ENCODE measurements at places on chromosomes 7 and 10. TPM values are rescaled to one million over a fixed set of nuclear protein-coding genes. Genes with fewer than 3 reads are reported as not detected.

The TRIM74 gene
- 0.23 TPM for total RNA-seq

The SPDYE2 gene
- not detected for total RNA-seq

- DNase-seq = no peak
Observed at GRCh38 chr7:88480896-88481295, 174.2 kb upstream of the STEAP4 start.

GRCh38 chr10:97321032-97321803 lies 2.1 kb downstream of the FRAT1 start:
- no peak for DNase-seq

The EPHA1 gene
- total RNA-seq = 46.4 TPM

- DNase-seq = peak; percentile 59
Observed at GRCh38 chr7:99928994-99929729, at the start of gene GJC3. Gene GJC3, minus strand, starts transcription at chr7:99929620. Its CDS starts 0 bp downstream, at chr7:99929620.

GRCh38 chr7:68610701-68611100 lies 987.6 kb upstream of the AUTS2 start:
- DNase-seq = no peak

DNA sequence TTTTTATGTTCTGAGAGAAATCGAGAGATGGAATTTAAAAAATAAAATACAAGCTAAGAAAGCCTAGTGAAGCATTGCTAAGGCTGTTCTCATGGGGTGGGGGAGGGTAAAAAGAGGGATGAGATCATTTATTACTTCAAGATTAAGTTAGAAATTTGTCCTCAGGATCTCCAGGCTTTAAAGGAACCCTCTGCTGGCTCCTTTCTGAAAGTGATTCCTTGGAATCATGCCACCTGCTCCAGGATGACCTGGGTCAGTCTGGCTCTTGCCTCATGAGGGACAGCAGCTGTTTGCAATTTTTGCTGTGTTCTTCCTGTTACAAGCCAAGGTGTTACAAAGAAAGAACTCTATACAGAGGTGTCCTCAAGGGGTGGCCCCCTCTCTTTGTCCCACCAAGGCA lies 69.8 kb downstream of the CDK1 start:
- peak; percentile 43 for DNase-seq

DNA sequence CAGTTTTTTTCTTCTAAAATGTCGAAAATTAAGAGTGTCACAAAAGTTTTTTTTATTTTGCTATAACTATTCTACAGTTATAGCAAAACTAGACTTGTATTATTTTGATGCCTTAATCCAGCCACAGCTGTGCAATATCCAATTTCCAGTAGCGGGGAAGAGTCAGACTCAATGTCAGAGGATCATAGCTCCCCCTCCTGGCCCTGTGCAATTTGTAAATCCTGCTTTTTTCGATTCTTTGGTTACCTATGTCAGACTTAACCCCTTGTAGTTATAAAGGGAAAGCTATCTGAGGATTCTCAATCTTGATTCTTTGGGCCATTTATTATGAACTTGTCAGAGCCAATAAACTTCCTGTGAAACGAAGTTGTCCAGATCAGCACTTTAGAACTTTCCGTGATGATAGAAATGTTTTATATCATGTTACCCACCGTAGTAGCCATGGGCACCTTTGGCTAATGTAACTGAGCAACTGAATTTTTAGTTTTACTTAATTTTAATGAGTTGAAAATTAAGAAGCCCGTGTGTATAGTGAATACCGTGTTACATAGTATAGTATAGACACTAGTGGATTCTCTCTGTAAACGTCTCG lies 87.7 kb upstream of the PRKCQ start:
- peak; percentile 43 for DNase-seq

The GPER1 gene
- total RNA-seq = 4.9 TPM

DNA sequence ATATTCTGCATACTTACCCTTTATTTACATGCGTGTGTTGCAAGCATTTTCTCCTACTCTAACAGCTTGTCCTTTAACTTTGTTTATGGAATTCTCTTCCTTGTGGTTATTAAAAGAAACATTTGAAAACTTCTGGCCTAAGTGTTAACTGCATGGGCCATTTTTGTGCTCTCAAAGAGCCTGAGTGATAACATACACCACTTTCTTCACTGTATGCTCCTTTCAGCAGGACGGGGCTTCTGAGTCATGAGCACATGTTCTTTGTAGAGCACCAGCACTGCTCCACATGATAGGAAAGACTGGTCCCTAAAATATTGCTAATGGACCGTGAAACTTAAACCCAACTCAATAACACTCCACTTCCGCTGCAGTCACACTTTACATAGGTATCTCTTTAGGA lies 1093.6 kb upstream of the GHITM start:
- DNase-seq = no peak

The SYNPO2L gene
- total RNA-seq = not detected

DNA sequence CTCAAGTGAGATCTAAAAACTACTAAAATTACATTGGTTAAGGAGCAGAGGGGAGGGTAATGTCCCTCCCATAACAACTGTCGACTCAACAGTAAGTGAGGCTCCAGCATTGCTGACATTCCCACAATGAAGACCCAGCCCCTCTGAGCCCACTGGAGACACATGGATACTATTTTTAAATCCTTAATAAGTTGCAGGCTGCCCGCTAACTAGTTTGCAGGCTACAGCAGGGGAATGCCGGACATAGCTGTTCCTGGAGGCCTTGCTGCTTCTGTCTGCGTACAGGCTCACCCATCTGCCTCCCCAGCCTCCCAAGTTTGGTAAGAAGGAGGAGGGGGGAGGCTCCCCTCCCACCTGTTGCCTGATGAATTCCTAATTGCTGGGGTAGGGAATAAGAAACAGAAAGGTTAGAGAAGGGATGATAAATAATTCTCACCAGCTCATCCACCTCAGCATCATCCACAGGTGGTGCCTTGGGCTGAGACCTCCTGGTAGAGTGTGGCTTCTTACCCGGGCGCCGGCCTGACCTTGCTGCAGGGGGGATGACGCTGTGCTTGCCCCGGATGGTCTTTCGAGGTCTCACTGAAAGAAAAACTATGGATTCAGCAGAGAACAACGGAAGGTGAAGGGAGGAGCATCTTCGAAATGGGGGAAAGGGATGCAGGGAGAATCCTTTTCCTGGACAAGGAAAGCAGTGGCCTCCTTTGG lies 10.1 kb downstream of the FZD9 start:
- DNase-seq = no peak

GRCh38 chr7:134444961-134445315 lies 14.0 kb downstream of the AKR1B1 start:
- DNase-seq = no peak

The ABCA13 gene
- total RNA-seq = 1.8 TPM

DNA sequence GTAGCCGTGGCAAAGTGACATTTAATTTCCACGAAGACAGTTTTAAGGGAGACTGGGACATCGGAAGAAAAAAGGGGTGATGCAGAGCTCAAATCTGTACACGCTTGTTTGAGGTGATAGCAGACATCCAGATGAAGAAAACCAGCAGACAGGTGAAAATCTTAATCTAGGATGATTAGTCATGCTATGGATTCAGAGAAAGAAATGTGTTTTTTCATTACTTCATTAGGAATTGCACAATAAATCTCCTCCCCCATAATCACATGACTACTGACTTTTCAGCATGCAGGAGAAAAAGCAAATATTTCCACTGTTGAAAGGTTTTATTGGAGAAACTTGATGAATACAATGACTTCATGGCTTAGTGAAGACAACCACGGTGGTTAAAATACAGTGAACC lies 2.5 kb downstream of the NUDT5 start:
- DNase-seq = peak; percentile 2

DNA sequence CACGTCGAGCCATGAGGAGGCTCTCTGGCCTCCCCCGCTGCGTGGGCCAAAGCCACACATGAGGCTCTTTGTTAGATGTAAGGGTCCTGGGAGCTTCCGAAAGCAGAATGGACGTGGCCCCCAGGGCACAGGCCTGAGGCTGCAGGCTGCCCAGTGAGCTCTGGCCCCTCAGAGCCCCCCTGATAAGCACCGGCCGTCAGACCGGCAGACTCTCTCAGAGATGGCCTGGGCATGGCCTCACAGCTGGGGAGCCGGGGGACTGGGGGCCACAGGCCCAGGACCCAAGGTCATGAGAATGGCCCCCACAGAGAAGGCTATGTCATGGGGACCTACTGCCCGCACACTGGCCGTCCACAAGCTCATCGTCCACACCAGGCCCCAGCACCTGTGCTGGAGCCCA lies 31.7 kb upstream of the ADGRA1 start:
- no peak for DNase-seq

The HOXA6 gene
- 6.9 TPM for total RNA-seq

- no peak for DNase-seq
Observed at GRCh38 chr7:101237206-101238067, at the start of gene CLDN15. Gene CLDN15, minus strand, starts transcription at chr7:101237802. Its CDS starts 221 bp downstream, at chr7:101237581.

DNA sequence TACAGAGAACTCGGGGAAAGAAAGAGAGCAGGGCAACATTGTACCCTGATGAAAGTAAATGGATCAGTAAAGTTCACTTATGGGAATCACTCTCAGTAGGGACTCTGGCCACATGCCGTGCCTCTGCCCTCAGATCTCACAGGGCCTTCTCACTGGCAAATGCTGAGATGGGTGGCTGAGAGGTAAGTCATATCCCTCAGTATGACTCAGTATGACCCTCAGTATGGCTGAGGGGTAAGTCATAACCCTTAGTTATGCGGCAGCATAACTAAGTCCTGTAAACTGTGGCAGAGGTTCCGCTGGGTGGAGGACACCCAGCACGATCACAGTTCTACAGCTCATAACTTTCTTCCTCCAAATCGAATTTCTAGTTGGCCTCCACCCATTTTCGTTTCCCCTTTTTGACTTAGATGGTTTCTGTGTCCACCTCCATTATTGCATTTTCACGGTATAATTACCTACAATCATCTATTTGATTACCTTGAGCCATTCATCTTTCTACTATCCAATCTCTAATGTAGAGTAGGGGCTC lies 26.5 kb upstream of the WNT16 start:
- peak; percentile 84 for DNase-seq

The CALY gene
- not detected for total RNA-seq

GRCh38 chr10:116143673-116144222 lies 129.3 kb downstream of the GFRA1 start:
- no peak for DNase-seq

GRCh38 chr7:44196450-44196872 lies 4.3 kb upstream of the YKT6 start:
- DNase-seq = peak; percentile 66

The FZD8 gene
- total RNA-seq = 275 TPM

DNA sequence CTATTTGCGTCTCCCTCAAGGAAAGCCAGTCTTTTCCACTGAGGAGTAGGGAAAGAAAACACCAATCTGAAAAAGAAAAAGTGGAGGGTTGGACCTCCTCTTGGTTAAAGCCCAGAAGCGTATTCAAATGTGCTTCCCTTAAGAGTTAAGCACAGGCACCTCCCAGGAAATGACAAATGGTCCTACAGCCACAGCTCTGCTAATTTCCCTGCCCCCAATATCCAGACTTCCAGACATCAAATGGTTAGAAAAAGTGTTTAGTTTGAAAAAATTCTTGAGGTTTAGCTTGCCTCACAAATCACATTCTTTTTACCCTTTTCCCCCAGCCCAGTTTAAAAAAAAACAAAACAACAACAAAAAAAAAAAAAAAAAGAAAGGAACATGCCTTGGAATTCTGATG lies 19.0 kb upstream of the COL1A2 start:
- no peak for DNase-seq

DNA sequence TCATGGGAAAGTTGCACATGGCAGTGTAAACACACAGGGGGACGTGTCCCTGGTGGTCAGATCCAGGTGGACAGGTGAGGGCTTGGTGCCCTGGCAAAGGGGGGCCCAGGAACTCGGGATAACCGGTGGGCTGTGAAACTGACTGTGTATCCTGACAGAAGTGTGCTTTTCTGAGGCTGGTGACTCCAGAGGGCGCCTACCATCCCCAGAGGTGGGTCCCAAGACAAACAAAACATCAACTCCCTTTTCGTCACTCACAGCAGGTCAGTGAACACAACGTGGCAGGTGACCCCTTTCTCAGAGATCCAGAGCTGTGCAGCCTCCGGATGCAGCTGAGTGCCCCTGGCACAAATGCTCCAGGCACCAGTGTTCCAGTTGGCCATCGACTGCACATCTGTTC lies 56.0 kb upstream of the DDC start:
- no peak for DNase-seq

DNA sequence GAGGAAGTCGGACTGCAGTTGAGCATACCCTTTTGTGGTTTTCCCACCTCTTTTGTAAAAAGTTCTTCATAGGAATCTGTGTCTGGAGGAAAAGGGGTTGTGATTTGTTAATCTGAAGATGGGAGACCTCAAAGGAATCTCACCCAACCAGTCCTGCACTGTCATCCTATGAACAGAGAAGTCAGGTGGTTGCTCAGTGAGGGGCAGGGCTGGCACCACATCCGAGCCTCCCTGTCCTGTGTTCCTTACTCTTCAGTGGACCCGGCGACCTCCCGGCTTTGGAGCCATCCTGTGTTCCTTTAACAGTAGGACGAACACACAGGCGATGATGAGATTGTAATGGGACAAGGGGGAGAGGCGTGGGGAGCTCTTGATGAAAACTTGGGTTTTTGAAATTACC lies 2.8 kb upstream of the MGMT start:
- peak; percentile 50 for DNase-seq

GRCh38 chr10:28367929-28368484 lies 65.1 kb upstream of the MPP7 start:
- DNase-seq = no peak

GRCh38 chr7:72413886-72414285 lies 1.7 kb upstream of the CALN1 start:
- DNase-seq = no peak

- DNase-seq = peak; percentile 6
Observed at GRCh38 chr10:38118072-38118807, 24.1 kb downstream of the ZNF37A start.

- no peak for DNase-seq
Observed at GRCh38 chr7:5701085-5701914, 80.2 kb downstream of the RNF216 start.

- peak; percentile 26 for DNase-seq
Observed at GRCh38 chr10:89301232-89301631, 614 bp upstream of the IFIT2 start.

DNA sequence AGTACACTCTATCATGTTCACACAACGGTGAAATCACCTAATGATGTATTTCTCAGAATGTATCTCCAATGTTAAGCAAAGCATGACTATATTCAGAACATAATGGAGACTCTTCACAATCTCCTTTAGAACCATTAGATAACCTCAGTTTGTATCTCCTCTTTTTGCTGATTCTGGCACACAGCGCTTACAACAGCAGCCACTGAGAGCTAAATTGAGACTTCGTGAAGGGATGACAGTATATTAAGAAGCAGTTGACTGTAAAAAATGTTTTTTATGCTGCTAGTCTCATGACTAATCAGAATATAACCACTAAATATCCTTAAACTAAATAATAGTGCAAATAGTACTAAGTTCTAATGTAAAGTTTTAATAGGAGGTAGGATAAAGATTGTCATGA lies 46.9 kb downstream of the KMT2E start:
- no peak for DNase-seq

- no peak for DNase-seq
Observed at GRCh38 chr10:19704544-19704943, 111.7 kb upstream of the PLXDC2 start.

The RRP12 gene
- total RNA-seq = 44.2 TPM

DNA sequence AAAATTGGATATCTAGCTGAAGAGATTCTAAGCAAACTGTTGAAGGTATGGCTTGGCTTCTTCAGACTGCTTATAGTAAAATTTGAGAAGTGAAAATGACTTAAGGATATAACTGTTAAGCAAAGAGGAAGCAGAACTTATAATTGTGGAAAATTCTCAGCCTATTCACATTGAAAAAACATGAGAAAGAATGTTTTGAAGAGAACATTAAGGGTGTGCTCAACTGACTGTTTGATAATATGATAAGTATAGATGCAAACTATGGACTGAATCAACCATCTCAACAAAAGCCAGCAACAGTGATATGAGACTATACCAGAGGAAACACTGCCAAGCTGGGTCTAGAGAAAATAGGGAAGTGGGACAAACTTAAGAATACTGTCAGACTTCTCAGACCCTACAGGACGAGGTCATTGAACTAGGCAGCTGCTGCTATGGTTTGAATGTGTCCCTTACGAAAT lies 133.1 kb upstream of the PPP1R3A start:
- no peak for DNase-seq
